Femur (tissue), 1 donor: ENCODE measurements at places on chromosomes 5 and 9.
A peak's percentile ranks its signal among the peaks of the same experiment; 100 is the strongest.

DNA sequence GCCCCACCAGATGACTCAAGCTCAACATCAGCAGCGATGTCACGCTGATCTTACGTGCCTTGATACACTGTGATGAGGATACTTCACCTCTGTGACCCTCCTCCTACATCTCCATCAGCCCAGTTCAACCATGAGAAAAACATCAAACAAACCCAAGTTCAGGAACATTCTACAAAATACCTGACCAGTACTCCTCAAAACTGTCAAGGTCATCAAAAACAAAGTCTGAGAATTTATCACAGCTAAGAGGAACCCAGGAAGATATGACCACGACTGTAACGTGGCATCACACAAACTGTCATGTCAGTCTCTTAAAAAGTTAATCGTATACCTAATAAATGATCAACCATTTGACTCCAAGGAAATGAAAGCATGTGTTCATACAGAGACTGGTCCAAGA is 90.8 kb downstream of the COL23A1 start:
- DNase-seq, result no peak

- DNase-seq, result no peak
Measured at GRCh38 chr9:13432904-13433303, 153.4 kb upstream of the MPDZ start.

GRCh38 chr9:69214939-69215338 is 40.9 kb downstream of the TJP2 start:
- no peak for DNase-seq

DNA sequence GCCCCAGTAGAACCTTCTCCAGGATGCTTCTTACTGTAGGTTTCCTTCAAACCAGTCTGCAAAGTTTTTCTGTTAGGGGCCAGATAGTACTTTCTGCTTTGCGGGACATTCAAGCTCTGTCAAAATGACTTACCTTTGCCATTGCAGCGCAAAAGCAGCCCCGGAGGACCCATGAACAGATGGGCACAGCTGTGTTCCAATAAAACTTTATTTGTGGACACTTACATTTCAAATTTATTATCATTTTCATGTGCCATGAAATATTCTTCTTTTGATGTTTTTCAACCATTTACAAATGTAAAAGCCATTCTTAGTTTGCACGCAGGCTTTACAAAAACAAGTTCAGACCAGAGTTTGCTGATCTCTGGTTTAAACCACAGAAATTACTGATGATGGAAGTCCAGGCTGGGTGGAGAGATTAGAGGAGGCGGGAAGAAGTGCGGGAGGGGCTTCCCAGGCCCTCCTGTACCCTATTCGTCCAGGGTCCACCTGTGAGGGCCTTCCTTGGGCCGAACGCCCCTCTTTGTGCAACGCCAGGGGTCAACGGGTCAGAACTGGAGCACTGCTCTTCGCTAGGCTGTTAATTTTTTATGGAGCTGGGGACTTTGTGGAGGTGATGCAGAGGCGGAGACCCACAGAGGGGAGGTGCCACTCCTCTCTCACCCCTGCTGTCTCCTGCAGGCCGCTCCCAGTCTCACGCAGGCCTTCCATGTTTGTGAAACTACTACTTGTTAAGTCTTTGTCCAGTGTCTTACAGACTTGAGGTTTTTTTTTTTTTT is 7.6 kb upstream of the ASS1 start:
- DNase-seq, result no peak

DNA sequence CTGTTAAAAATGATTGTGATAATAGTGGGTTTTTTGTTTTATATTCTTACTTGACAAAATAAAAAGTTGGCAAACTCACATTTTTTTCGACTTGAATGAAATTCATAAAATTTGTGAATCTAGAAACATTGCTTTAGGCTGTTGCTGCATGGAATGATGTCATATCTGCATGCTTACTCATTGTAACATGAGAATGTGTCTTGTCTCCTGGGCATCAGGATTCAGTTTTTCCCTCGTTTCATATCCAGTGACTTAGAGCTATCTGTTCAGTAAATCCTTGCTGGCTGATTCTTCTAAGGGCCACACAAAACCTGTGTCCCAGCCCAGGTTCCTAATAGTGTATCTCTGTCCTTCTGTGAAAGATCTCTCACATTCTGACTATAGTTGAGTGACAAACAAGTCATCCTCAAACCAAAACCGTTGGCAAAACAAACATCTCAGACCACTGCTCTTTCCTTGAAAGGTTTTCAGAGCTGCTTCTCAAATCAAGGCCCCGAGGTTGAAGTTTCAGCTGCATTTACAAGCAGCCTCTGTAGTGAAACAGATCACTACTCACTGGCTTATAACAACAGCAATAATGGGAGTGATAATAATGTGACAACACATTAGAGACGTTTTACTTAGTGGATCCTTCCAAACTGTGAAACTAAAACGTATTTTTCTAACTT is 95.0 kb downstream of the NPR3 start:
- peak; percentile 29 for DNase-seq

DNA sequence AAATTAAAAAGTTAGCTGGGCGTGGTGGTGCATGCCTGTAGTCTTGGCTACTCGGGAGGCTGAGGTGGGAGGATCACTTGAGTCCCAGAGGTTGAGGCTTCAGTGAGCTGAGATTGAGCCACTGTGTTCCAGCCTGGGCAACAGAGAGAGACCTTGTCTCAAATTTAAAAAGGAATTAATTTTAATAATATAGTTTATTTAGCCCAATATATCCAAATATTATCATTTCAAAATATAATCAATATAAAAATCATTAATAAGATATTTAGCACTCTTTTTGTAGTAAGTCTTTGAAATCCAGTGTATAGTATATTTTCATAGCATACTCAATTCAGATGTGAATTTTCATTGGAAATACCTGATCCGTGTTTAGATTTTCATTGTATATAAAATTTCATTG is 43.2 kb upstream of the ORM1 start:
- peak; percentile 12 for DNase-seq

- DNase-seq, result no peak
Measured at GRCh38 chr9:82260691-82261090, 272.1 kb downstream of the SPATA31D1 start.

- no peak for DNase-seq
Measured at GRCh38 chr5:92378966-92379611, 996.0 kb upstream of the ARRDC3 start.

GRCh38 chr5:50740832-50741231 is 74.4 kb downstream of the PARP8 start:
- no peak for DNase-seq

GRCh38 chr9:89260525-89260924 is 50.5 kb upstream of the CKS2 start:
- DNase-seq, result no peak

DNA sequence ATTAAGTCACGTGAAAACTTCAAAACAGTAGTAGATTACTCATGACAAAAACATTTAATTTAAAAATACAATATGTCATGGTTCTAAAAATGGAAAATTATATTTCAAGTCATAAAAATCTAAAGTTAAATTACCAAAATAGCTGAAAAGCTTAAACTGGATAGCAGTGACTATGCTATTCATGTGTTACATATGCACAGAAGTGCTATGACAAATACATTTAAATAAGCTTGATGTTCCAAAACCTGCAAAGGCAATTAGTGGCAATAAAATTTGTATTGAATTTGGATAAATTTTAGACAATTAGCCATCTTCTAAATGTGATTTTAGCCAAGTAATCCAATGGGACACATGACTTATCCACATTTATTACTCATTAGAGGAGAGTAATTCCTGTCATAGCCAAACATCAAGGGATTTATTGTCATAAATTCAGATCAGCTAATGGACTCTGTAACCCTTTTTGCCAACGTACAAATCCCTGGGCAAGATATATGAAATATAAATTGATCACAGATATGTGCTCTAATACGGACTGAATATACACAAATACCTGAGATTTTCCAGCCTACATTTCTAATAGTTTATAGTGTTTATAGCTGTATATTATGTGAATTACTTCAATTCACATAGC is 419.4 kb downstream of the ISL1 start:
- no peak for DNase-seq

DNA sequence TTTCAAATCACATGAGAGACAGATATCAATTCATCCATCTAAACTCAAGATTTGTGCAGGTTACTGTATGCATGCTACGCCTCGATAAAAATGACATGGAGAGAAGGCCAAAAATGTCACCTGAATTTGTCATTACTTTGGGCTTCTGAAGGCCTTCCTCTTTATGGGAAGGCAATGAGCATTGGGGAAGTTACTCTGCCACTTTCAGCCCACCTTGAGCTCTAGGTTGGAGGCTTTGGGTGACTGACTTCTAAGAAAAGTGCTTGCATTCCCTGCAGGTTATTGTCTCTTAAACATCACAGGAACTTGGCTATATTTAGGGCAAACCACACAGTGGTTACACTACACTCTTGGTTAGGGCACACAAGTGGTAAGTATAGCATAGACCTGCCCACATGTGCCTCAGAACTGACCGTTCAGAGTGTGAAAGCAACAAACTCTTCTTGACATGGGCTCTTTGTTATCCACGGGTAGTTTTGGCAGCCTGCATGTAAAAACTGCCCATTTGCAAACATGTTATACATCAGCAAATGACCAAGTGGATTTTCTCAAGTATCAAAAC is 169.5 kb downstream of the ZNF608 start:
- DNase-seq, result peak; percentile 32

GRCh38 chr9:20619487-20620200 is 2.7 kb downstream of the MLLT3 start:
- DNase-seq, result no peak

DNA sequence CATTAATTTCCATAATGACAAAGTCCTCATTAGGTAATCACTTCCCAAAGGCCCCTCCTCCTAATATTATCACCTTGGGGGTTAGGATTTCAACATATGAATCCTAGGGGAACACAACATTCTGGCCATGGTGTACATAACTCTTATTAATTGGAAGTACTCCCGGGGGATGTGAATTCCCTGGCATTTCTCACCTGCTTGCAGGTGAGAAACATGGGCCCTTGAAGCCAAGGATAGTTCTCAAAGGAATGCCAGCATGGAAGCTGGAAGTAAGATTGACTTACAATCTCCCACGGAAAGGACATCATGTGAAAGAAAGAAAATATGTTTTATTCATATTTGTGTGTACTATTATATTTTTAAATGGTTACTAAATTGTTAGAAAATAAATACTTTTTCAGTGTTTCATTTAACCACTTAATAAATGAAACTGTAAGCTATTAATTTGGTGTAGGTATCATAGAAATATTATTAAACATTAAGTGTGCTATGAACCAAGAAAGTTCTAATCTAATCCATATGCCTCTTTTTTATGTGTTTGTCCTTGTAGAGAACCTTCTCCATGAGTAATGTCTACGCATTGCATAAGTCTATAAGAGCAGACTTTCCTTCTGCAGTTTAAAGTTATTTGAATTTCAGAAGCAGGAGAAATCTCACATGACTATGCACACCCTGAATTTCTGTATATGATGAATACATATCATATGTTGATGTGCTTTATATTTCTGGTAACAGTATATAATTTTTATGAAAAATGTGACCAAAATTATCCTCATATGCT is 59.4 kb downstream of the ANXA1 start:
- DNase-seq, result no peak

- DNase-seq, result peak; percentile 21
Measured at GRCh38 chr9:28234894-28235277, 661.6 kb upstream of the C9orf72 start.

GRCh38 chr9:112705768-112706427 is 12.0 kb downstream of the INIP start:
- peak; percentile 34 for DNase-seq

GRCh38 chr5:40093550-40093949 is 586.2 kb upstream of the PTGER4 start:
- no peak for DNase-seq

DNA sequence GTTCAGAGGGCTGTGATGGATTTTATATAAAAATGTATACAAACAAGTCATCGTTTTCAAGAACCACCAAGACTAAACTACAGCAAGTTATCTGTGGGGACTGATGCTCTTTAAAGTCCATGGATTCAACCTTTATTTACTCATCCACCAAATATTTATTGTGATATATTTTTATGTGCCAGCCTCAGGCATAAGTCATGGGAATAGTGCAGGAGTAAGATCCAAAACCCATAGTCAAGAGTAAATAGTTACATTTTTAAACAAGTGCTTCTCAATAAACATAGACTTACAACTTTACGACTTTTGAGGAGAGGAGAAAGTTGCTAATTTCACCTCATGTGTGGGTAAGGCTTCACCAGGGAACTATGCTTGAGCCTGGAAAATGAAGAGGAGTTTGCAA is 24.6 kb downstream of the MACIR start:
- DNase-seq, result no peak

GRCh38 chr9:77291714-77292113 is 114.4 kb downstream of the VPS13A start:
- DNase-seq, result no peak

DNA sequence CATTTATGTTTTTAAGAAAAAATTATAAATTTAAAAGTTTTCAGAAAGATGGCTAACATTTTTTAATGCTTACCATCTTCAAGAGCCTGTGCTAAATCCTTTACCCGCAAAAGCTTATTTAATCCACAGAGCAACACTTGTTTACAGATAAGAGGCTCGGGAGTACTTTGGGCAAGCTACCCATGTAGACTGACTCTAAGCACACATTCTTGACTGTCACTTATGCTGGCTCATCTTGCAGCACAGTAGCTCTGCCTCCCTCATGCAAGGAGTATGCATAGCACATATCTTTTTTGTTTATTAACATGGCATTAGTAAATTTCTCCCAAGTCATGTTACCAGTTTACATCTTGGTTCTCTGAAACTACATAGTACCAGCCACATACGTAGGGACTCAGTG is 14.7 kb downstream of the SH3RF2 start:
- no peak for DNase-seq
